ENCODE measurements at places on chromosomes 4 and X.

DNA sequence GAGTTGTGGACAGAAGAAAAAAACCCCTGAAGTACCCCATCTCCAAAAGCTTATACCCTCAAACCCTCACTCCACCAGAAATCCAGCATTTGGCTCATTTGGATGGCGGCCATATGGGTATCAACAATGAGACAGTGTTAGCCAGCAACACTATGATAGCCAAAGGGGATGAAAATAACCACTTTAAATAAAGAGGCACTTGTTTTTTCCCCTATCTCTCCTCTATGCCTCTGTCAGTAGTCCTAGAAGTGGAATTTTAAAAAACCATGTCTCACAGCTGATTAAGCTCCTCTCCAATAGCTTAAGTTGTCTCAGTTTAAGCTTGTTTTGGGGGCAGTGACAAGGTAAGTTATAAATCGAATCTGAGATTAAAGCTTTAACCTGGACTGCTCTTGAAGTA, 124.0 kb downstream of the MOSPD2 start:
- no peak for DNase-seq

DNA sequence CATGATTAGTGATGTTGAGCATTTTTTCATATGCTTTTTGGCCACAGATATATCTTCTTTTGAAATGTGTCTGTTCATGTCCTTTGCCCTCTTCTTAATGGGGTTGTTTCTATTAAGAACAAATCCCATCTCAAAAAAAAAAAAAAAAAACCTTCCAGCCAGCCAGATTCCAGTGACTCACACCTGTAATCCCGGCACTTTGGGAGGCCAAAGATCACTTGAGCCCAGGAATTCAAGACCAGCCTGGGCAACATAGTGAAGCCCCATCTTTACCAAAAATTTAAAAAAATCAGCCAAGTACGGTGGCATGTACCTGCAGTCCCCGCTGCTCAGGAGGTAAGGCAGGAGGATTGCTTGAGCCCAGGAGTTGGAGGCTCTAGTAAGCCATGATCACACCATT, 5.1 kb downstream of the RAB33B start:
- DNase-seq = no peak

DNA sequence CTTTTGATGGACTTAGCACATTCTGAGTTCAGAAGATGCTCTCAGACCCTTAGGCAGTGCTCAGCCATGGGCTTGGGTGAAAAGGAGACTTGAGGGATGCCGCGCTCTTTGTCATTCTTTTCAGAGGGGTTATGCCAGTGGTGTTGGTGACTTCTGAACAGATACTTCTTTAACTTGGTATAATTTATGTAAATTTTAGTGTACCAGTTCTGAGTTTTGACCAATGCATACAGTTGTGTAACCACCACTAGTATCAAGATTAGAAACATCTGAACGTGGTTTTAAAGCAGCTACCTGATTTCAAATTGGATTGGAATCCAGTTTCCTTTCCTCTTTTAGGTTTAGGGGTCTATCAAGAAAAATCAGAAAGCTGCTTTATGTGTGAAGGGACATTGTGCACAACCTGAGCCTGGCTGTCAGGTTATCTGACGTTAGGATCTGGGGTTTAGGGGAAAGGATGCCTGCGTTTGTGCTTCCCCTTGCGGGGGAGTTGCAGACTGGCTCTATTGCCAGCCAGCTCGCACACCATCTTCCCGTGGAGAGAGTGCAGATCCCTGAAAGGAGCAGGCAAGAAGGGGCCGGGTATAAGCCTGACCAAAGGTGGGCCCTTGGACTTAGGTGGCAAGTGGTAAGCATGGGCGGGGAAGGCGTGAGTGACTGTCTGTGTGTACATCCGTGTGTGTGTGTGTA, 19.0 kb downstream of the SMS start:
- no peak for DNase-seq

DNA sequence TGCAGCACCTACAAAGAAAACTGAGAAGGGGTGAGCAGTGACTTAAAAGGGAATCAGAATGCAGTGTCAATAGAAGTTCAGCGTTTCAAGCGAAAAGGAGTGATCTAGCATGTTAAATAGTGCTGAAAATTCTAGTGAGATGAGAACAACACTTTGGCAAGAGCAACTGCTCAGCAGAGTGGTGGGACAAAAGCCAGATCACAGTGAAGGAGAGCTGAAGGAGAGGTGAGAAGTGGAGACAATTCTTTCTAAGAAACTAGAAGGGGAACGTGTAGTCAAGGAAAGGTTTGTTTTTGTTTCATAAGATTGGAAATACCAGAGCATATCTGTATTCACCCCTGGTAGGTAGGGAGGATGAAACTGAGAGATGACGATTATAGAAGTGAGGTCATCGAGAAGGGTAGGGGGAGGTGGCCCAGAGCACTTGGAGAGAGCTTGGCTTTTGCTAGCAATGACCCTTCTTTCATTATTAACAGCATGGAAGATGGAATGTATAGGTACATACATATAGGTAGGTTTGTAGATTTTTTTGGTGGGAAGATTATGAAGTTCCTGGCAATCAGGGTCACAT, 33.7 kb downstream of the SRPX2 start:
- DNase-seq = no peak

- no peak for DNase-seq
Measured at GRCh38 chr4:9953089-9953488, 68.2 kb downstream of the SLC2A9 start.

- no peak for DNase-seq
Measured at GRCh38 chr4:180455226-180455625, 1788.0 kb upstream of the TENM3 start.

DNA sequence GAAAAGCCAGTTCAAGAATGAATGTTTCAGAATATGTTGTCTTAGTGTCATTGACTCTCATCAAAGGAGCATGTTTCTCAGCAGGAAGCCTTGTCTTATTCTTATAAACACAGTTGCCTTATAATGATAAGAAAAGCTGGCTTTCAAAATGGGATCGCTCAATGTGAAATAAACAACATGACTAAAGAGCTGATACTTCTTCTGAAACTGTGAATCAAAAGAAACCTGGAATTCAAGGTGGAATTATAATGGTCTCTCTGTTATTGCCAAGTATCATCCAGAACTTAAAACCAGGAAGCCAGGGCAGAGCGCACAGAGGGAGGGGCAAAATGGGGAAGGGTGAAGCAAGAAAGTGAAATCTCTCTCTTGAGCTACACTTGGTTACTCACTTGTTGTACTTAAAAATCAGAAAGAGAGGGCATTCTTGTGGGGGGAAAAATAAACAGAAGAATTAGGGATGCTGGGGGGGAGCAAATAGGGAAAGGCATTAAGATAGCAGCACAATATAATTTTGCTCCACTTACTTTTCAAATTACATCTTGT, 270.0 kb downstream of the MAPK10 start:
- no peak for DNase-seq

DNA sequence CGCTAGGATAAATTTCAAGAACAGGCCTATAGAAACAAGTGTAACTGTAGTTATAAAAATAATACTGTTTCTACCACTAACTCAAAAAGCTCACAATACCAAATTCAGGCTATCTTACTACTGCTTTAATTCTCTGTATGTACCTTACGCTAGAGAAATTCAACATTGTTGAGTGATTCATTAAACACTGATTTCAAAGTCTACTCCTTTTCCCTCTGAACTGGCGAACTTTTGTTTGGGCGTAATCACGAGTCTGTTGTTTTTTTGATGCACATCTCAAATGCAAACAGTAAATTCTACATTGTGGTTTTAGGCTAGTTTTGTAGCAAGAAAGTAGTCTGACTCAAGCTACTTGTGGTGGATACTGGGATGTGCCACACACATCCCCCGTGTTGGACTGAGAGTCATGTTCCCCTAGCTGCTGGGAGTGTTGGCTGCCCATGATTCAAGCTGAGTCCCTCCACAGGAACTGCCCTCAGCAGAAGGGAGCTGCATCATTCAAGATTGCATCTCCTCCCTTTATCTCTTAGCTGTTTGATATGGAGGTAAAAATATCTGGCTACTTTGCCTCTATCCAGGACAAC, 406.1 kb downstream of the RAPGEF2 start:
- DNase-seq = no peak

- DNase-seq = no peak
Measured at GRCh38 chr4:8725071-8725841, 132.7 kb downstream of the CPZ start.

DNA sequence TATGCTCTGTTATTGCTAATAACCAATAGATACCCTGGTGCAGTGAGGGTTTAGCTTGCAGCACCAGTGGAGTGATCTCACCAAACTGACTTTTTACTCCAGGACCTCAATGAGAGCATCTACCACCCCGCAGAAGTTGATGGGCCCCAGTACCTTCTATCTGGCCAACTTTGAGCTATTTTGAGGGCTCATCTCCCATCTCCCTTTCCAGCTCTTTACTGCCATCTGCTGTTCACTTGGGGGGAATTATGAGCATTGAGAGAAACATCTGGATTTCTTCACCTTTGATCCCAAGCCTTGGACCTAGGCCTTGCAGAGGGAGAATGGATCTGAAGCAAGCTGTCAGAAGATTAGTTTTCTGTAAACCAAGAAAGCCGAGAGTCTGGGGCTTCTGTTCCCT, 143.6 kb downstream of the TMEM164 start:
- DNase-seq = peak; percentile 1

DNA sequence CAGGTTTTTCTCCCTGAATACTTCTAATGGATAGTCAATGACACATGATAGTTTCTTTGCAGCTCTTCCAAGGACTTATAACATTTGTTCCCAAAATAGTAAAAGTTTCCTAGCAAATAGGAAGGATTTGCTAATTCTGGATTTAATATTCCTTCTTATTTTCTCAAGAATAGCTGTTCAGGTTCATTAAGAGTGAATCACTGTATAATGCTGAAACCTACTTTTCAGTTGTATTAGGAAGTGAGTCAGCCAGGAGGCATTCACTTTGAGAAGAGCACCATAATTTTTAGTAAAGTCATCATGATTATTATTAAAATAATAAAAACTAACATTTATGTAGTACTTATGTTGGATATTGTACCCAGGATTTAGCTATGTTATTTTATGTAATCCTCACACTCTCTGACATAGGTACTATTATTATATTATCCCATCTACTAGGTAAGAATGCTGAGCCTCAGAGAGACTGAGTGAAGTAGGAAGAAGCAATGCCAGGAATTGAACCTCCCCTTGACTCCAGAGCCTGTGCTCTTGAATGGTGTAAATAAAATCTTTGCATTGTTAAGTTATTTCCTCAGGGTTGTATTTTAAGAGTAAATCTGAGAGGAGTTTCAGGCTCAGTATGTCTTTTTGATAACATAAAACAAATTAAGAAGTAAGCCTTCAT, 114.8 kb downstream of the REELD1 start:
- peak; percentile 48 for DNase-seq

DNA sequence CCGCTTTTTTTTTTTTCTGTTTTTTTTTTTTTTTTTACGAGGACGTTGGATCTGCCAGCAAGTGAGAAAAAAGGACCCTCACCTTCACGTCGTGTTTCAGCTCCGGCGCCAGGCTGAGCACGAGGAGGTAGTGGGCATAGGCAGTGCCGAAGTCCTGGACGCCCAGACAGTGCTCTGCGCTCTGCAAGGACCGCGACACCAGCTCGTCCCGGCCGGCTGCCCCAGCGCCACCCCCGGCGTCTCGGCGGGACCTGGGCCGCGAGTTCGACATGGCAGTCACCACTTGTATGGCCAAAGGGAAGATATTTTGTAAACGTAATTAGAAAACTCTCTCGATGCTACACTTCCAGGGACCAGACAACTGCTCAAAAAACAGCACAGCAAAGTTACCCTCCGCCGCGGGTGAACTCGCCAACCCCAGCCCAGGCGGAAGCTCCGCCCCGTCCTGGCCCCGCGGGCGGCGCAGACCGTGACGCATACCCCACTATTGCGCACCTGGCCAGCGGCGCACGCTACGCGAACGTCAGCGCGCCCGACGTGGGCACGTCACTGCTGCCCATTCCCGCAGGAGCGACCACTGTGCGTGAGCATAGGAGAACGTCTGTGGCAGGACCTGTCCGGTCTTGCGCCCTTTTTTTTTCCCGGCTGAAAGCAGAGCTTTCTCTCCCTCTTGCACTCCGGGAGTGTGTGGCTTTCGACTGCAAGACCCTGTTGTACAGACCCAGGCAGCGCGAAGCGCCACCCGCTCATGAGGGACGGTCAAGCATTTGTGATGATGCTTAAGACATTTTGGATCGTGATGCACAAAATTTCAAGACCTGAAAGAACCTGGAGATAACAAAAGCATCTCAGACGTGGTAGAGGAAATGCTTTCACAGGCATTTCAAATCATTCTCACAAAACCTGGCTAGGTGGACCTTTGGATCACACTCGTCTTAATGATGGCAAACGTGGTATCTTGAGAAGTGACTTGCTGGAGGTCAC, at the start of gene PRMT9:
Gene PRMT9 (minus strand): TSS at position 447 of the 984 bp plus-strand sequence. CDS start 176 bp downstream, at position 271.
- DNase-seq = peak; percentile 82

DNA sequence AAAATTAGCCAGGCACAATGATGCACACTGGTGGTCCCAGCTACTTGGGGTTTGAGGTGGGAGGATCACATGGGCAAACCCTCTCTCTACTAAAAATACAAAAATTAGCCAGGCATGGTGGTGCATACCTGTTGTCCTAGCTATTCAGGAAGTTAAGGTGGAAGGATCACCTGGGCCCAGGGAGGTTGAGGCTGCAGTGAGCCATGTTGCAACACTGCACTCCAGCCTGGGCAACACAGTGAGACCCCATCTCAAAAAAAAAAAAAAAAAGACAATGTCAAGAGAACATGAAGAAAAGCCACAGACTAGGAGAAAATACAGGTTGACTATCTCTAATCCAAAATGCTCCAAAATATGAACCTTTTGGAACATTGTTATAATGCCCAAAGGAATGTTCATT, 153.8 kb downstream of the NEK1 start:
- no peak for DNase-seq

DNA sequence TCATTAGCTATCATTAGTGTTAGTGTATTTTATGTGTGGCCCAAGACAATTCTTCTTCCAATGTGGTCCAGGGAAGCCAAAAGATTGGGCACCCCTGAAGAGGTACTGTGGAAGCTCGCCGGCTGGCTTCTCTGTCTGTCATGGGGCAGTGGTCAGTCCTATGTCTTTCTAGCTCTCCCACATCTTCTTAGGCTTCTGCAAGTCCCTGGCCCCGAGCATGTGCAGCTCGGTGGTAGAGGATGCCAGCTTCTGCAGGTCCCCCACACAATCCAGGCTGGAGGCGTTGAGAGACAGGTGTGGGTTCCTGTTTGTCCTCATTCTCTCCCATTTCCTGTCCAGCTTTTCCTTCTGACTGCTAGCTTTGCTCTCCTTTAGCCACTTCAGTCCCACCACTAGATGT, 134.1 kb upstream of the NALF2 start:
- DNase-seq = no peak

GRCh38 chr4:97938141-97938540, 205.1 kb downstream of the STPG2 start:
- no peak for DNase-seq

GRCh38 chr4:177547985-177548384, 105.7 kb upstream of the AGA start:
- no peak for DNase-seq
